ENCODE measurements at places on chromosomes 3 and 15.

GRCh38 chr3:105759442-105760078, 109.3 kb downstream of the CBLB start:
- no peak for DNase-seq

DNA sequence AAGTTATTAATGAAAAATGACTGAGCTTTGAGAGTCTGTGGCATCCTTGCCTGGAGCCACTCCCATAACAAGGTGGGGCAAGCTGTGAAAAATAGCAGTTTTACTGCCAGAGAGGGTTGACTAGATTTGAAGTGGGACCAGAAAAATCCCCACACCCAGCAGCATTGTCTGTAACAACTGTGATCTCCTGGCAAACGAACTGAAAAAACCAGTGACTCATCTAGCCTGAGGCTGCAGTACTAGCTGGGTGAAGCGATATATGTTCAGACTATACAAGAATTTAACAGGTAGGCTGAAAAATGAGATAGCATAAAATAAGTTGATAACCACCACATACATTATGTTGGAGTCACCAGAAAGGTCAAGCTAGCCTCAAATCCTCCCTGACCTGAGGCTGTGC, 64.0 kb downstream of the DPH6 start:
- DNase-seq: no peak

- DNase-seq: no peak
Measured at GRCh38 chr3:195768414-195768813, 43.3 kb downstream of the MUC4 start.

GRCh38 chr3:141796889-141797781, 33.9 kb downstream of the GRK7 start:
- peak; percentile 8 for DNase-seq

DNA sequence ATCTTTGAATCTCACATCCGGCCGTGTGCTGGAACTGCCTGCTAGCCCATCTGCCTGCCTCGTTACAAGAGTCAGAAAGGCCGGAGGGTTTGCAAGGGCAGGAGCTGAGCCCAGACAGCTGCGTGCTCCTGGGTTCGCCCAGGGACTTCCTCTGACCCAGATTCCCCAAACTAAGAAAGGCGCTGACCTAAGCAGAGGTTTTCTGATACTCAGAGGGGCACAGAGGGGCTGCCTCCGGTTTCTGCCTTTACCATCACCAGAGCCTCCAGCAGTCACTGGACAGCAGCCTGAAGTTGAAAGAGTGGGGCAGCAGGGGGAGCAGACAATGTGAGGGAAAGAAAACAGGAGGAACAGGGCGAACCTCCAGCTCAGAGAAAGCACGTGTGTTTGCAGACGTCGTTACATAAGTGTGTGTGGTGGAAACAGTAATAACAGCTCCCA, 33.4 kb upstream of the RAD18 start:
- no peak for DNase-seq

GRCh38 chr3:141524988-141525387, 38.2 kb downstream of the RASA2 start:
- DNase-seq: no peak

DNA sequence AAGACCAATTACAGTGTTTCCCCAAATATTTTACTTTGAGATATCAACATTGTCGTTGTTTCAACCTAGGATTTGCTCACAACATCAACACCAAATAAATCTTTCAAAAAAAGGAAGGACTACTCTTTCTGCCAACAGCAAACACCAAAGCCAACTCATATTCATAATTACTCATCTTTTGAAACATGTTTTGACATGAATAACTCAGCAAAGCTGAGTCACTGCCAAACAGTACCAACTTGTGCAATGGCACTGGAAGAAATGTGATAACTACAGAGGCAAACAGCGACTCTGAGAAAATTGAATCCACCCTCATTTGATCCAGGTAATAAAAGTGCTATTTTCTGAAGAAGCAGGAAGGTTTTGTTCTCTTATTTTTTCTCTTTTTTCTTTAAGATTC, 67.2 kb downstream of the PEX5L start:
- DNase-seq: no peak

DNA sequence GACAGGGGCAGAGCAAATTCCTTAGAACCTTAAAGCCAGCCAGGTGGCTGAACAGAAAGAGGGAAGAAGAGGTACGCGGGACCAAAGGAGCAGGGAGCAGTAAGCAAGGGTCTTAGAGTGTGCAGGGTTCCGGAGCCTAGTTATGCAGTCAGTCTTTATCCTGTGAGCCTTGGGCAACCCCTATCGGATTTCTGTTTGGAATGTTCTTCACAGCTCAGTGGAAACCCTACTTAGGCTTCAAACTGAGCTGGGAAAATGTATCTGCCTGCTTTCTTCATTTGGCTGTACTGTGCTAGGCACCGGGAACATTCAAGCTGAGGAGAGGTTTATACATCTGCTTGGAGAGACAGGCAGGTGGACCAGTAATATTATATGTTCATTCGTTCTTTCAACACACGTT, 37.1 kb downstream of the PSMD6 start:
- no peak for DNase-seq

- no peak for DNase-seq
Measured at GRCh38 chr15:88635318-88635717, 3.5 kb upstream of the ISG20 start.

DNA sequence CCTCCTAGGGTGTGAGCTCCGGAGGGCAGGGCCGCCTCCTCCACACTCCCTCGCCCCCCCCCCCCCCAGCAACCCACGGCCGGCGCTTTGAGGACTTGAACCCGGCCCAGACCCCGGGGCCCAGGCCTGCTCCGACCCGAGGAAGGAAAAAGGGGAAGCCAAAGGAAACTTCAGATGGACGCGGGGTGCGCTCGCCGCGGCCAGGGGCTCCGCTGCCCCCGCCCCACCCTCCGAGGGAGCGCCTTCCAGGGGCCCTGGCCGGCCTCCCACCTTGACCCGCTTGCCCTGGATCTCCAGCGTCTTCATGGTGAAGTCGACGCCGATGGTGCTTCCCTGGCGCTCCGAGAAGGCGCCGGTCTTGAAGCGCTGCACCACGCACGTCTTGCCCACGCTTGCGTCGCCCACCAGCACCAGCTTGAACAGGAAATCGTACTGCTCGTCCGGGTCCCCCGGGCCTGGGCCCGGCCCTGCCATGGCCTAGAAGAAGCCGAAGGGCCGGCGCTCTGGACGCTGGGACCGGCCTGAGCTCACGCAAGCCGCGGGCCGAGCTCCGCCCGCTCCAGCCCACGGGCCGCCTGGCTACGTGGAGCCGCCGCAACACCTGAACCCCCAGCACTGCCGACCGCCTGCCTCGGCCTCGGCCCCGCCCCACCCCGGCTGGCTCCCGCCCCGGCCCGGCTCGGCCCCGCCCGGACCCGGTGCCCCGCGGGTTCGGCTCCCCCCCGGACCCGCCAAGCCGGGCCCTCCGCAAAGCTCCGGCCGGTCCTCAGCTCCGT, 400 bp downstream of the RAB43 start:
- no peak for DNase-seq

- no peak for DNase-seq
Measured at GRCh38 chr3:44420676-44421075, 56.8 kb downstream of the ZNF445 start.

DNA sequence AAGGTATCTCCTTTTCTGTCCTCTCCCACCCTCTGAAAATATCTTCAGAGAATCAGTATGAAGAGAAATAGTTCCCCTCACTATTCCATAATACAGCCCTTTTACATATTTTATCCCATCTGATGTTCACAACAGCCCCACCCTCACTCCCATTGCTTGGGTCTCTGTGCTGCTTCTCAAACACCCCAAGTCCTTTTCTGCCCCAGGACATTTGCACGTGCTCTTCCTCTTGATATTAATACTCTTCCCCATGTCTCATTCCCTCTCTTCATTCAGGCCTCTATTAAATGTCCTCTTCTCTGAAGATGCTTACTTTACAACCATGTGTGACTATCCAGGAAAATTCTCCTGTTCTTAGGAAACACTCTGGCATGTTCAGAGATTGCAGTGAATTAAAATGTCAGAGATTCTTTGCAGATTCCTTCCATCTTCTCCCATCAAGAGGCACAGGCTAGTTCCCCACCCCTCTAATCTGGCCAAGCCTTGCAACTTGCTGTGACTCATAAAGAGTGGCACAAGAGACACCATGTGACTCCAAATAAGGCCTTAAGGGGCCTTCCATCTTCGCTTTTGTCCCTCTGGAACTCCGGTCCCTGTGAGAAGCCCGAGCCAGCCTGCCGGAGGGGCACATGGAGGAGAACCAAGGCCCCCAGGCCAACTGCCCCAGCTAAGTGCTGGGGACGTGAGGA, 128.5 kb downstream of the CHSY1 start:
- DNase-seq: no peak

DNA sequence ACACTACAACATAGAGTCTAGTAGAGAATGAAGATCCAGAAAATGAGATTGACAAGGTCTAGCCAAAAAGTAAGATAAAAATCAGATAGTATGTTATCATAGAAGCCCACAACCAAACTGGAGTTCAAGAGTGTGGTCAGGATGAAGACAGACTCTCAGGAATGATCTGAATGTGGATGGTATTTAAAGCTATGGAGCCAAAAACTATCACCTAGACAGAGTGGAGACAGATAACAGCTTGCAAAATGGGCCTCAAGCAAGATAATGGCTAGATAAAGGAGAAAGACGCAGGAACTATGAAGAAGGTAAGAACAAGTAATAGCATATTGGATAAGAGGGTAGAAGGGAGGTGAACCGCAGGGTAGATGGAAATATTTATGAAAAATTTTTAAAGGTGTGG, 35.4 kb downstream of the ZMAT3 start:
- DNase-seq: no peak

GRCh38 chr3:120160050-120160449, 65.8 kb upstream of the GSK3B start:
- no peak for DNase-seq
